ENCODE measurements at places on chromosomes 6 and 20.

DNA sequence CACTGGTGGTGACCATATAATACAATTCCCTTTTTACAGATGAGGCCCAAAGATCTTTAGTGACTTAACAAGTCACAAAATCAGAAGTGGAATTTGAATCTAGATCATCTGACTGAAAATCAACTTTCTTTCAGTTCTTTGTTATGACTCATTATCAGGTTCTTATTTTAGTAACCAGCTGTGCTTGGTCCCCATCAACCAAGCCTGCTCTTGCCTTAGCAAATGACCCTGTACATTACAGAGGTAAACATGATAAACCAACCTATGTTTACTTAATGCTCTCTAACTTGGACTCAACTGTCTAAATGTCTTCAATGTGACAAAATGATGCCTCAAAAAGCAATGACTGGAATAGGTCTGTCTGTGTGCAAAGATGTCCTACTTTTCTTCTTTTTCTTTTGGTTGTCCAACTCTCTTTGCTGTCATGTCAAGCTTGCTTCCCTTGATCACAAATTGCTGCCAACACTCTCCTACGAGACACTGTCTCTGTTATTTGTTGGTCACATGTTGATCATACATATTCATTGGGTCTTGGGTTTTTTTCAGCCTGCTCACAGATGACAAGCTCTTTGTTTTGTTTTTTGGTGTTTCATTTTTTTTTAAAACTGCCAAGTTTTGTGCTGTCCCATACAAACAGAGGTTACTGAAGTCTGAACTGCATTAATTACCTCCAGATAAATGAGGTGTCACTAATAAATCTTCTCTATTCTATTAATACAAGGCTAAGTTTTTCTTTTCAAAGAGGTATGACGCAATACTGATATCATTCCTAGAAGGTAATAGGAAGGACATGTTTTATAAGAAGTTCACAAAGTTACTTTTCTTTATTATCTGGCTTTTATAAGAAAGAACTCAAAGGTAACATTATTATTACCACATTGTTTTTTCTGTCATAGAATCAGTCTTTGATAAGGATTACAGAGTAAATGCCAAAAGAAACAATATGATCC lies 62.2 kb upstream of the PLN start:
- DNase-seq, result no peak

GRCh38 chr6:11876934-11877433 lies 98.4 kb upstream of the ADTRP start:
- no peak for DNase-seq

GRCh38 chr20:19785983-19786285 lies 27.9 kb downstream of the RIN2 start:
- DNase-seq, result no peak

DNA sequence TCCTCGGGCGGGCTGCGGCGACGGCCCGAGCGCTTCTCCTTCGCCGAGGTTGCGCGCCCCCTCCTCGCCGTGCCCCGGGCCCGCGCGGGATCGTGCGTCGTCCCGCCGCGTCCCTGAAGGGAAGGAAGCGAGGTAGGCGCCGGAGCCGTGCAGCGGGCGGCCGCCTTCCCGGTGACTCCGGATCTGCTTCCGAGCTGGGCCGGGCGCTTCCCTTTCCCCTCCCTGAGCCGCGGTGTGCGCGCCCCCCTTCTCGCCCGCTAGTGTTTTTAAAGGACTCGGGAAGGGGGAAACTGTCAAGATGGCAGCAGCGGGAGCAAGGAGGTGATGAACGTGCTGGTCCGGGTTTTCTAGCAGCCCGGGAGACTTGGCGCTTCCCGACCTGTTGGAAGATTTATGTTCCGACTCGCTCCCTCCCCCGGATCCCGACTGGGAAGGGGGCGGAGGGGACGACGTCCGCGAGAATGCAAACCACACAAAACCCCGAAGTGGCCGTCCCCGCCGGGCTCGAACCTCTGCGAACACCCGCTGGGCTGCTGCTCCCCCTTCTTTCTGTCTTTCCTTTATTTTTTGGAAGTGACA lies 744 bp upstream of the FOXO3 start:
- no peak for DNase-seq

DNA sequence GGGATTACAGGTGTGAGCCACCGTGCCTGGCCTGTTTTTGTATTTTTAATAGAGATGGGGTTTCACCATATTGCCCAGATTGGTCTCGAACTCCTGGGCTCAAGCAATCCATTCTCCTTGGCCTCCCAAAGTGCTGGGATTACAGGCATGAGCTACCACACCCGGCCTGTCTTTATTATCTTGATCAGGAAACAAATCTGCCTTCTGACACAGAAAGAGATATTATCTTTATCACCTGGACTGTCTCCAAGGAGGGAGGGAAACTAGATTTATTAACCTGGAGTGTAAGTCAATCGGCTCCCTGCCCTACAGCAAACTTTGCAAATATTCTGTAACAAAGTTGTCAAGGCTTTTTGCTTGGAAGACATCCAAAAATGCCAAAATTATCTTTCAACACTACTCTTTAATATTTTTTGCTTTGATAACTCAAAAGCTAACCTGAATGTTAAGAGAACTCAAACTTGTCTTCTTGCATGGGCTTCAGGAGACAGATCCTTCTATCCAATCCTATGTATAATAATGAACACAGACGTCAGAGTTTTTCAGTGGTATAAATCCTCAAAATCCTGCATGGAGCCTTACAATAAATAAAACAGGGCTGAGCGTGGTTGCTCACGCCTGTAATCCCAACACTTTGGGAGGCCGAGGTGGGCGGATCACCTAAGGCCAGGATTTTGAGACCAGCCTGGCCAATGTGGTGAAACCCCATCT lies 85.0 kb upstream of the LOC128125822 start:
- DNase-seq, result no peak

Data from Panc1 (cell line).